Neural progenitor cell (in vitro differentiated cells): ENCODE measurements at places on chromosomes 12 and 14.
A peak's percentile ranks its signal among the peaks of the same experiment; 100 is the strongest.

GRCh38 chr12:51921017-51921725 lies 13.9 kb downstream of the ACVRL1 start:
- peaks cover 14% of the 10 kb centered on the region for H3K4me1 ChIP-seq
- peak; percentile 67 for DNase-seq
- H3K27me3 ChIP-seq, result peaks cover 20% of the 10 kb centered on the region
- H3K36me3 ChIP-seq, result no peaks in the 10 kb centered on the region
- no peak overlapping the region for H3K27ac ChIP-seq

GRCh38 chr12:124407074-124407473 lies 112.2 kb downstream of the RFLNA start:
- H3K4me3 ChIP-seq, result no peak overlapping the region
- no peaks in the 10 kb centered on the region for H3K36me3 ChIP-seq
- DNase-seq, result no peak
- H3K27ac ChIP-seq, result no peak overlapping the region
- H3K4me1 ChIP-seq, result peaks cover 28% of the 10 kb centered on the region
- no peaks in the 10 kb centered on the region for H3K27me3 ChIP-seq

GRCh38 chr12:63955831-63956666 lies 111.5 kb downstream of the SRGAP1 start:
- H3K4me3 ChIP-seq, result no peak overlapping the region
- no peaks in the 10 kb centered on the region for H3K4me1 ChIP-seq
- H3K27me3 ChIP-seq, result no peaks in the 10 kb centered on the region
- DNase-seq, result no peak
- no peaks in the 10 kb centered on the region for H3K36me3 ChIP-seq

GRCh38 chr14:59317798-59318505 lies 129.5 kb downstream of the DAAM1 start:
- H3K27me3 ChIP-seq, result no peaks in the 10 kb centered on the region
- peaks cover 2% of the 10 kb centered on the region for H3K4me1 ChIP-seq
- no peak for DNase-seq
- H3K27ac ChIP-seq, result no peak overlapping the region
- H3K4me3 ChIP-seq, result no peak overlapping the region

- DNase-seq, result no peak
- no peak overlapping the region for H3K27ac ChIP-seq
- H3K36me3 ChIP-seq, result no peaks in the 10 kb centered on the region
- no peak overlapping the region for H3K4me3 ChIP-seq
These were observed 133.7 kb upstream of the RASSF8 start for GRCh38 chr12:25824734-25825133.

- no peak overlapping the region for H3K27ac ChIP-seq
- H3K36me3 ChIP-seq, result no peaks in the 10 kb centered on the region
- DNase-seq, result no peak
- no peak overlapping the region for H3K4me3 ChIP-seq
These were observed 177.8 kb upstream of the DIO2 start for GRCh38 chr14:80388980-80389711.

GRCh38 chr14:104081261-104081835 lies 4.2 kb upstream of the ASPG start:
- no peak overlapping the region for H3K4me3 ChIP-seq
- DNase-seq, result no peak
- H3K27me3 ChIP-seq, result peaks cover 15% of the 10 kb centered on the region

DNA sequence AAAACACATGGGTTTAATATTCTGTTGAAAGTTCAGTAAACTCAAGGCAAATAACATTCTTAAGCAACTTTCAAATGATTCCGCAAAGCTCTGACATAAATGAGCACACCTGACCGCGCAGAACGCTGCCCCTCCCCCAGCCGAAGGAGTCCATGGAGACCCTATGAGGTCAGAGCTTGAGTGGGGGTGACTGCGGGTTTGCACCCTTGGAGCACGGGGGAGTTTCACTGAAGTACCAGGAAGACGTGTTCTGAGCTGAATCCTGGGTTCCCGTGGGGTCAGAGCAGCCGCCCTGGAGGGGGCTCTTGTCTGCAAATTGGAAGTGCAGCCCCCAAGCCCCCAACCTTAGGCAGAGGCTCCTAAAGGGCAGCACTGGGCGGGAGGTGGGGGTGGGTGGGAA lies 324.1 kb upstream of the SFSWAP start:
- H3K4me1 ChIP-seq, result no peaks in the 10 kb centered on the region
- no peaks in the 10 kb centered on the region for H3K36me3 ChIP-seq
- H3K4me3 ChIP-seq, result no peak overlapping the region
- no peak overlapping the region for H3K27ac ChIP-seq

- DNase-seq, result peak; percentile 83
- H3K36me3 ChIP-seq, result no peaks in the 10 kb centered on the region
- peak overlapping the region; percentile 37 for H3K4me3 ChIP-seq
- H3K27me3 ChIP-seq, result peaks cover 45% of the 10 kb centered on the region
- peak overlapping the region; percentile 85 for H3K27ac ChIP-seq
These were observed 6.2 kb downstream of the DUSP6 start for GRCh38 chr12:89345830-89346740.
